Right ventricle myocardium inferior (tissue), 1 donor: ENCODE measurements at places on chromosomes 3 and 15.

- DNase-seq, result no peak
Observed at GRCh38 chr15:48266024-48266689, 60.1 kb downstream of the SLC12A1 start.

DNA sequence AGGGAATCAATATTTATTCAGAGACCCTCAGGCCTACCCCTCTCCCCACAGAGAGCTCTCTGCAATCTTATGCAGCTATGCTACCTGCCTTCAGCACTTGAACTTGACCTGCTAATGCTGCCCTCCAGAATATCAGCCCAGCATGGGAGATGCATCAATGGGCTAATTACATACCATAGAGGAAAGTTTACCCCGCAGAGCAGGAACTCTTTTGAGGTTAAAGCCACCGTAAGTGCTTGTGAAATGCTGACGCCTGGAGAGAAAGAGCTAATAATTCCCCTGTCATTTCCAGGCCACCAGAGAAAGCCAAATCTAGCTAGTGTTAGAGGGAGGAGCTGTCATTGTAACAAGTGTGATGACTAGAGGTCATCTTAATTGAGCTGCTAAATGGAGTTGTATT, 127.5 kb downstream of the CHST2 start:
- no peak for DNase-seq

GRCh38 chr3:157136647-157137387, 23.1 kb downstream of the CCNL1 start:
- no peak for DNase-seq

DNA sequence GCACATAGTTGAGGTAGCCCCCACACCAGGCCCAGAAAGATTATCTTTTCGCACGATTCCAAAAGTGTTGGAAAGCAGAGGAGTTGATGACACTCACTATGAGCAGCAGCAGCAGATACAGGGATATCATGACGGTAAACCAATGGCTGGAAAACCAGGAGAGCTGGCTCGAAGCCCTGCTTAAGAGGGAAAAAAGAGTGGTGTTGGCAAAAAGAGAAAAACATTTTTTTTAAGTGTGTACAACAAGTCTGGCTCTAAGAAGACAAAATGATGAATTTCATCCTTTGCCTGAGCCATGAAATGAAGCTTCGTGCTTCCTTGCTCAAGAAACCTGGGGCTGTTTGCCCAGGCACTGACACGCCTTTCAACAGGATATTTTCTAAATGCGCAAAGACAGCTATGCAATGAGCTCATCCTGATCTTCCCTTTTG, 27.3 kb downstream of the PARP16 start:
- DNase-seq, result no peak

DNA sequence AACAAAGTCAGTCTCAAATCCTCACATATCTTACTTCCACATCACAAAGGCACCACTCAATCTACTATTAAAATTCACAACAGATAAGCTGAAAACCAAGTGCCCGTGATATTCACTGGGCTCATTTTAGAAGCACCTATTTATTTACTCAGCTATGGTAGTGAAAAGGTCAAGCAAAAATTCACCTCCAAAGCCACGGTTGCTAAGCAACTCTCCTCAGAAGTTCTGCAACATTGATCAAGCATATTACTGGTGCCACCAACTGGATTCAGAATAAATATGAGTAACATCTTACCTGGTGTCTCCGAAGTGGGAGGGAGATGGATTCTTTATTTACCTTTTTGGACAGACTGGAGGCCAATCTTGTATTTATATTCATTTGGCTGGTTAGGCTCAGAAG, 714.8 kb downstream of the FHIT start:
- DNase-seq, result no peak

- no peak for DNase-seq
Observed at GRCh38 chr3:120203016-120203415, 82.0 kb downstream of the GPR156 start.

DNA sequence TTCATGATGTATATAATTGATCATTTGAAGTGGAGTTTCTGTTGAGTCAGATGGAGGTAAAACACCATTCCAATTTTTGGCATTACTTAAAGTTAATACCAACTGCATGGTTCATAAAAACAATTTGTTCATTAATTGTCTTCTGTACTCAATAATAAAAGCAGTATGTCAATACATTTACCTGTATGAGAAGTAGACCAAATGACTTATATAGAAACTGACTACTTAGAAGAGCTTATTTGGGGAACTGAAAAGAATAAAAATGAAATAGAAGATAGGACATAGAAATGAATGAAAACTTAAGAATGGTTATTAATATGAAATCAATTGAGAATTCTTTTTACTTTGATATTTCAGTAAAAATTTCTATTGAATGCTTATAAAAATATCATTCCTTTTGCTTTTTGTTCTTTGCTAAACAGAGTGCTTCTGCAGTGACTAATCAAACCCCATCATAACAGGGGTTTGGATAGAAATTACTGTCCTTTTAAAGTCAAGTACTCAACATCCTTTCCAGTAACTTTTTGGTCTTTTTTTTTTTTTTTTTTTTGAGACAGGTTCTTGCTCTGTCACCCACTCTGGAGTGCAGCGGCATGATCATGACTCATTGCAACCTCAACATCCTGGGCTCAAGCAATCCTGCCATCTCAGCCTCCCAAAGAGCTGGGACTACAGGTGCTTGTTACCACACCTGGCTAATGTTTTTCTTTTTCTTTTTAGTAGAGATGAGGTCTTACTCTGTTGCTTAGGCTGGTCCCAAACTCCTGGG, 6.5 kb upstream of the CRYBG3 start:
- DNase-seq, result no peak

DNA sequence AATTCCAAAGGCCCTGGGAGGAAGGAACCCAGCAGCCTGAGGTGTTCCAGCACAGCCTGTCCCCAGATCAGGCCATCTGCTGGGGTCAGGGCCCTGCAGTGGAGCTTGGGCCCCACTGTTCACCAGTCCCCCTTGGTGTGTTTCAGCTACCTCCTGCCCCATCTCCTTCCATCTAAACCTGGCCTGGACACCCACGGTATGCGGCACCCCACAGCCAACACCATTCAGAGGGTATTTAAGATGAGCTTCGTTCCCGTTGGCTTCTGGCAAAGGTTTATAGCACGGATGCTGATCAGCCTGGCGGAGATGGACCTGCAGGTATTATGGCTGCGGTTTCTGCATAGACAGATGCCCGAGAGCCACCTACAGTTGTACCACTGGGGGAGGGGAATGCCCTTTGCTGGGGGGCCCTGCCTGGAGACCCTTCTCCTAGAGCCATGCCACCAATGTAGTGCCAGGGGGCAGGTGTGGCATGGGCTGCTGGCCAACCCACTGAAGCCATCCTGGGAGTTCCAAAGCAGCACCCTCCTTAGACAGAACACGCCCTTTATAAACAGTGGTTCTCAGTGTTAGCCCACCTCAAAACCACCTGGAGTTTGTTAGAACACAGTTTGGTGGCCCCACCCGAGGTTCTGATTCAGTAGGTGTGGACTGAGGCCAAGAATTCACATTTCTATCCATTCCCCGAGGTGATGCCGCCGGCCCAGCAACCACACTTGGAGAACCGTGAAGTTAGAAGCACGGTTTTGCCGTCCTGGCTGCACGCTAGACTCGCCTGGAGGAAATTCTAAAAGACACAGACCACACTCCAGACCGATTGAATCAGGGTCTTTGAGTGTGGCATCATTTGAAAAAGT, 126.9 kb downstream of the LRRK1 start:
- DNase-seq, result no peak

DNA sequence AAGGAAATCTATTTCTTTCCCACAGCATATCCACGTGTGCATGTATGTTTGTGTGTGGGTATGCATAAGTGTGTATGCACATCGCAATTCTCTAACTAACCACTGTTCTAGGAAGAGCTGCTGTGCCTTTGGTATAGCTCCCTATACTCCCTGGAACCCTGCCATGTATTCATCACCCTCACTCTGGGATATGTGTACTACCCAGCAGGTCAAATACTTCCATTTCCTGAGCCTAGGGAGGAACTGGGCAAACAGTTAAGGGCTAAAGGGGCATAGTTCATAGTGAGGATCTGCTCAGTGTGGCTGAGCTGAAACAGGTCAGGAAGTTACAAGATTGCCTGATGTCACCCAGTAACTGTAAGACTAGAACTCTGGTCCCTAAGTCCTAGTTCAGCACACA, 260.4 kb downstream of the RPLP1 start:
- no peak for DNase-seq

DNA sequence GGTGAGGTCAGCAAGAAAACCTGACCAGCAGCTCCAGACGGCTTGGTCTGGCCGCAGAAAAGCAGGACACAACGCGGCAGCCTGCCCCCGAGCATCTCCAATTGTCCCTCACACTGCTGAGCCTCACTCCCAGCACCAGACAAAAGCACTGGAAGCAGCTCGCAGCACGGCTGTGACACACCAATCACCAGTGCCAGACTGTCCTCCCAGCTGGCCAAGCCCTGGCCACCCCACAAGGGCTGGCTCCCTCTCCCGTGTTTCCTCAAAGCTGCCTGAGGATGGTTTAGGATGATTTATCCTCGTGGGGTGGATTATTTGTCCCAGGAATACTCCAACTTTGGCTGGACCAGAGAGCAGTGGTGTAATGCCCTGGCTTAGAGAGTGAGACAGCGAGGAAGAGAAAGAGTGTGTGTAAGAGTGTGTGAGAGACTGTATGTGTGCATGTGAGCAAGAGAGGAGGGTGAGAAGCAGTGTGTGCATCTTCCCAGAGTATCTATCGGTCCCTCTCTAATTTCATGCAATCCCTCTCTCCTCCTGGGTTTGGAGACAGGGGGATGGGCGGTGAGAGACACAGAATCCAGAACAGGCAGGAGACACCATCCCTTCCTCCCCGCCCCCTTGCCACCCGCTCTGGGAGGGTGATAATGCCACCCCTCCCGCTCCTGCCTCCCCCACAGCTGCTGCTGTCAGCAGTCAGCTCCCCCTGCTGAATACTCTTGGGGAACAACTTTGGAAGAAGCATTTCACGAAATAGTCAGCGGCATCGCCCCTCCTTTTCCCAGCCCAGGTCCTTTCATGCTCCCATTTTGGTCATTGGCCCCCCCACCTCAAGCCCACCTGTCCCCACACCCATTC, 34.2 kb downstream of the SEMA5B start:
- DNase-seq, result no peak

DNA sequence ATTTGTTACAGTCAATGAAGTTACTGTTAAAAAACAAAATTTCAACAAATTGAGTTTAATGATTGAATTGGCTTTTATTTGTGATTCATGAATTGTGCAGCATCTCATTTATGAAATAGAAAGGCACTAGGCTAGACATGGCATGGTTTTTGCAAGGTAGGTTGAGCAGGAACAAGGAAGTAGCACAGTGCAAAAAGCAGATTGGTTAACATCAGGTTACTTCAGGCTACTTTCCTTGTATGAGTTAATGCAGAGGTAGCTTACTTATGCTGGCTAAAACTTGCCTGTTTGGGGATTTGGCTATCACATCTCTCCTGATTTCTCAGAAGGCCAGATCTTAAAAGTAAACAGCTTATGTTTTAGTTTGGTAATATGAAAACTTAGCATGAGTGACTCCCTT, 23.0 kb upstream of the SV2B start:
- no peak for DNase-seq

DNA sequence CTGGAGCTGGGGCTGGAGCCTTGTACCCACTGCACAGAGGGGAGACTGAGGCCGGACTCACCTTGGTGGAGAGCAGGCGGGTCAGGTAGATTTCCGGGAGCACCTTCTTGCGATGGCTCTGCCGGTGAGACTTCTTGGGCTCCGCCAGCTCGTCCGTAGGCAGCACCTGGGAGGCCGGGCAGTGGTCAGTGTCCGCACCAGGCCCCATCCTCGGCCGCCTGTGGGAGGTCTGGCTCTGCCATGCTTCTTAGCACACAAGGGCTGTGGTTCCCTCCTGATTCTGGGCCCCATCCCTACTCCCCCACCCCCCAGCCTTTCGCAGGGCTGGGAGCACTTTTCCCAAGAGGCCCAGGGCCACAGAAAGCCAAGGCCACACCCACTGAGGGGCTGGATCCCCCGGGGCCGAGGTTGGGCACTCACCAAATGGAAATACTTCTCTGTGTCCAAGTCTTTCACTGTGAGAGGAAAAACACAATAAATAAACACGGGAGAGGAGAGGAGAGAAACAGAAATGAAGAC, 17.4 kb downstream of the H1-8 start:
- no peak for DNase-seq

- no peak for DNase-seq
Observed at GRCh38 chr3:26687466-26687865, 64.9 kb downstream of the LRRC3B start.

DNA sequence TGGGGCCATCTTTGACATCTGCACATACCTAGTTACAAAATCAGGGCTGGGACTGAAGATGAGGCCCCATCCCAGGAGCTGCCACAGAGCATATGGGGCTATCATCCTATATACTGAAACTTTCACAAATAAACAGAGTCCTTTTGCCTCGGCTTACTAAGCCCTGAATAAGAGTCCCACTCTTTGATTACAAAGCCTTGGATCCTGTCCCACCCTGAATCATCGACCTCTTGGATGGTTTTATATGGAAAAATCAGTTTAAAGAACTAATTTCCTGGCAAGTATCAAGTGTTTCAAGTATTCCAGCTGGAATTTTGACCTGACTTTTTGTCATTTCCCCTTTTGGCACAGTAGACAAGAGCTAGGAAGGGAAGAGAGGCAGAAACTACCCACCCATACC, 331.3 kb upstream of the FRG2C start:
- DNase-seq, result no peak

GRCh38 chr3:197561926-197562325, 6.2 kb upstream of the BDH1 start:
- no peak for DNase-seq

GRCh38 chr3:133506215-133506901, 67.1 kb upstream of the CDV3 start:
- no peak for DNase-seq

DNA sequence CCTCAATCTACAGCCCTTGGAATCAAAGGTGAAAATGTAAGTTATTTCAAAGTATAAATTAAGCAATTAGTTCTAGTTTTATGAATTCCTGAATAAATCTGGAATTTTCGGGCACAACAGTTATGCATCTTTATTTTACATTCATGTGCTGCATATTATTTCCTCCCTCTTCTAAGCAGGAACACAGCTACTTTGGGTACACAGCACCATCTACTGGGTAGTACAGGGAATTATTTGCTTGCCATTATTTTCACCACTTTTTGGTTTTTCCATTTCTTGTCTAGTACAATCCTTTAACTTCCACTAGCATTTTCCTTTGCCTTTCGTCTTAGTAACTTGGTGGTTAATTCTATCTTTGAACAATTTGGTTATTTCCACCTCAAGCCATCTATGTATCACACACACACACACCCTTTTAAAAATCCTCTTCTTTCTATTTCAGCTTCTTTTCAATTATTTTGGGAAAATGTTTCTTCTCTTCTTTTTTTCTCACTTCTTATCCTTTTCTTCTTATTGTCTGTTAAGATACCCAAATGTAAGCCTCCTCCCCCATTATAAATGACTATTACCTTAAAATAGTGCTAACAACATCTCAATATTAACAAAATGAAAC, 451.0 kb downstream of the MFSD1 start:
- no peak for DNase-seq
